ENCODE measurements at places on chromosomes 7 and 10.

DNA sequence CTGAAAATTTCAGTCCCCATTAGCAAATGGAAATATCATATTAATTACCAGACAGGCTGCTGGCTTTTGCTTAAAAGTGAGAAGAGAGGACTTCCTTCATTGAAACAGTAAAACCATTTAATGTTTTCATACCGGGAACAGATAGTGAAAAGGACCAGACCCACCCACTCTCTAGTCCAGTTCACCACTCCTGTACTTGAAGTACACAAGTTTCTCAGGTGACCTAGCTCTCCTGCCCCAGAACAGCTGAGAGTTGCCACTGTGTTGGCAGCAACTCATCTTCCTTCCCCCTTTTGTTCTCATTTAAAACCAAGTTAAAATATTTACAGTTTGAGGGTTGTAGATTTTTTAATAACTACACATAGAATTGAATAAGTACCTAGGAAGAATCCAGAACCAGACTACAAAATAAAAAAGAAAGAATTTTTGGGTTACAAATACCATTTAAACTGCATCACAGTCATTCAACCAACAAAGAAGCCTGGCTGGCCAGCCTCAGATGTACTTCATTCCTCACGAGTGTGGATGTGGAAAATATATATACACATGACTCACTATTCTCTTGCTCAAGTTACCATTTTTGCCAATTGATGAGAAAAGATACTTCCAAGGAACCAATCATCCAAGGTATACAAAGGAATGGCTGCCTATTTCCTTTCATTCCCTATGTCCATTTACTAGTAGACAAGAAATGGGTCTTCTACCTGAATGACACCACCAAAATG is 68.1 kb downstream of the VPS41 start:
- no peak for DNase-seq

GRCh38 chr7:16730937-16731336 is 22.6 kb upstream of the TSPAN13 start:
- no peak for DNase-seq

DNA sequence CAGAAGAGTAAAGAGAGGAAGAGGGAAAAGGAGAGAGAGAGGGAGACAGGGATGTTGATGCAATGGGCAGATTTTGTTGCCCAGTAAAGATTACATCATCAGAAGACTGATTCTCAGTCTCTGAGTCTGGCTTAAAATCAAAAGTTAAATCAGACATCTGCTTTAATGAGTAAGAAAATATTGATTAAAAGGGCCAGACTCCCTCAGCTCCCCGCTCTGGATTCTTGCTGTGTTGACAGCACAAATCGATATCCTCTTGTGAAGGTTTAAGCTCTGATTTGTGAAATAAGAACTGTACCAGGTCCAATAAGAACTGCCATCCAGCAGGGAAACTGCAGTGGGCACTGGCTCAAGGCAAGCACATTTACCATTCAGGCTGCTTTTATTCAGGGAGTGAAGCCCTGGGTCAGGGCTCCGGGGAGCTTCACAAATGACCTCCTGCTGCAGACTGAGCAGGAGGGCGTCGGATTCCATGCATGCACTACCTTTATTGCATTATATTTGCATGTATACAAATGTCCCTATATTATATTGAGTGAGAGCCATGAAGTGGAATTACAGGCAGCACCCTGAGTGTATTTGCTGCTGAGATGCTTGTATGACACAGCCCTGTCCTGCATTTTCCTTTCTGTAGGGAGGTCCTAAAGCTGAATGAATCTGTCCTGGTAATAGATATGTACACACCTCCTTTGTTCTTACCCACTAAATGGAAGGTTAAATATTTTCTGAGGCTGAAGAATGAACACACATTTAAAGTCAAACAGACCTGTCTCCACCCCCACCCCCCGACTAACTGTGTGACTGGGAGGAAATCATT is 401.5 kb downstream of the REEP3 start:
- DNase-seq = no peak

- no peak for DNase-seq
Observed at GRCh38 chr7:104299323-104299722, 29.1 kb upstream of the LHFPL3 start.

DNA sequence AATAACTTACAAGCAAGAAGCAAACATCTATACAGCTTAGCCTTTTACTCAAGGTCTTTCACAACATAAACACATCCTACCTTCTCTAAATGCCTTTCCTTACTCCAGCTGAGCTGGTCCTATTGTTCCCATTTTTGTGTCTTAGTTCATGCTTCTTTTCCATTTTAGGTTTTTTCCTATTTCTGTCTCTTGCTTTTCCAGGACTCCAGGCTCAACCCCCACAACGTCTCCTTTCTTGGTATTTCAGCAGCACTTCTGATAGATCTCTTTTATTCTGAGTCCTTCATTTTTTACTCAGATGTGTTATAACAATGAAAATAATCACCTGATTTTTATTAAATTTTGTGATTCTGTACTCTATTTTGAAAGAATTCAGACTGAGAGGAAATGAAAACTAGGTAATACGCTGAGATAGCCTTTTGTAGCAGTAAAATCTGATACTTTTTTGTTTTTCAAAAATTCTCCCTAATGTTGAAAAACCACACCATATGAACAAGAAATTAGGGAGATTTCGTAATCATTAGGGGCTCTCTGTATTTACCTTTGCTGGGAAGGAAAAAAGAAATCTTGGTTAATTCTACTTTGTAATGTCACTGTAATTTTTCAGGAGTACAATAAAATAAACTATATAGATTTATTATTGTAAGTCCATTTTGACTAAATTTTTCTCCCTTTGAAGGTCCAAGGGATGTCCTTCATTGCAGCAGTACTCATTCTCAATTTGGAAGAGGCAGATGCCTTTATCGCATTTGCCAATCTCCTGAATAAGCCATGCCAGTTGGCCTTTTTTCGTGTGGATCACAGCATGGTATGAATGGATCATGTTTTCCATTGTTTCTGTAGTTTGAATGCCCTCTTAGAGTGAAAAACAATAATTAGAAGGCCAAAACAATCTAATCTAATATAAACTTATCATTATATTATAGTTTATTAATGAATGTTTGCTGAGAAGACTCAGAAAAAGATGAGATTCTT is 24.0 kb upstream of the HELLS start:
- no peak for DNase-seq

- no peak for DNase-seq
Observed at GRCh38 chr10:63884426-63884825, 363.2 kb downstream of the REEP3 start.
